Stimulated activated CD4-positive, alpha-beta T cell treated with anti-CD3 and anti-CD28 coated beads, TNF-alpha, amount 100 ng/mL, for 24 hours (primary cell): ENCODE measurements at places on chromosomes 6 and 20.

DNA sequence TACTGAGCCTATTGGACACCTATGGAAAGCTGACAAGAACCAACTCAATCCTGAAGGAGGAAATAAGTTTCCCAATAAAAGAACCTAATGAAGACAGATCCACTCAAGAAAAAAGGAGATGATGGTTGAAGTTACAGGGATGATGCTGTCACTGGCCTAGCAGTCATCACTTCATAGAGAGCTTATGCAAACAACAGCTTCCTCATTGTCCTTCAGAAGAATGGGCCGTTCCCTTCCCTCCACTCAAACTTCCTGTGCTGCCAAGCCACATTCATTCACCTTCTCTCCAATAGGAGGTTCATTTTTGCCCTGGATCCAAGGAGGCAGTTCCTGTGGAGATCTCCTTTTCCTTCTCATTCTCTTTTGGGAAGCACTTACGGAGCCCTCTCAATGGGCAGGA is 13.8 kb upstream of the PM20D2 start:
- no peak for DNase-seq

DNA sequence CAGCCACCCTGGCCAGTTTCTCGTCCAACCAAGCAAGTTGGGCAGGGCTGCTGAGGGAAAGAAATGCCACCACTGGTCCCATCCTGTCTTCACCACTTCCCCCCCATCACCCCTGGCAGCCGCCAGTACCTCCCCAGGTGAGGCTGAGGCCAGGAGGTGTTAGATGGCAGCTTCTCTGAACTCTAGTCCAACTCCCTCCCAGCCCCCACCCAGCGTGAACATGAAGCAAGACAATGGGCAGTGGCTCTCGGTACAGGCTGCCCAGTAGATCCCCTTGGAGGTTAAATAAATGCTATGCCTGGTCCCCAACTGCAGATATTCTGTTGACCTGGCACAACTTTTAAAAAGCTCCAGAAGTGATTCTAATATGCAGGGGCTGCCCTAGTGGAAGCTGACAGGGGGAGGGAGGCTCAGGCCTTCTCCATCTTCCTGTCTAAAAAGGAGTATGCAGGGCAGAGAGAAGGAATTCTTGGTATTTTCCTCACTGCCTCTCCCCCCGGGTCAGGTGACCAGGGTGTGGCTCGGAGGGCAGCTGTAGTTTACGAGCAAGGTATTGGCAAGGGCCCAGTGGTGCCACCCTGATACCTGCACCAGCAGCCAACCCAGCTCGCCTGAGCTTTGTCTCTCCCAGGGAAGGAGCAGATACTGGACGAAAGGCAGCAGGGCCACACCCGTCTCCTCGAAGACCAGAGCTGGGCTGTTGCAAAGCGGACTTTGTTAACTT is 25.7 kb downstream of the KCNK5 start:
- no peak for DNase-seq

DNA sequence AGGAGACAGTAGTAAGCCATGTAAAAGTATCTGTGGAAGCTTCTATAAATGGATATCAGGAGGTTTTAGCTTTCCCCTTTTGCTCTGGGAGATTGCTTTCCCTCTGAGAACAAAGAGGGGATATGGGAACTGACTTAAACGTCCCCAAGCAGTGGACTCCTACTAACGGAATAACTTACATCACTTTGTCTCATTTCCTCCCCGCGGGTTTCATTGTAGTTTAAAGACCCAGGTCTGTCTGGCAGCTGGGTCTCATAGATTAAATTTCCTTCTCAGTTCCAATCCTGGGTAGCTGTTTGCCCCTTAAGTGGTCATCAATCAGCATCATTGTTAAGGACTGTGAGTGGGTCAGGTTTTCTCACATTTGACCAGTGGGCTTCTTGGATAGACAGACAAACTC is 68.7 kb downstream of the PLAGL1 start:
- DNase-seq: no peak

DNA sequence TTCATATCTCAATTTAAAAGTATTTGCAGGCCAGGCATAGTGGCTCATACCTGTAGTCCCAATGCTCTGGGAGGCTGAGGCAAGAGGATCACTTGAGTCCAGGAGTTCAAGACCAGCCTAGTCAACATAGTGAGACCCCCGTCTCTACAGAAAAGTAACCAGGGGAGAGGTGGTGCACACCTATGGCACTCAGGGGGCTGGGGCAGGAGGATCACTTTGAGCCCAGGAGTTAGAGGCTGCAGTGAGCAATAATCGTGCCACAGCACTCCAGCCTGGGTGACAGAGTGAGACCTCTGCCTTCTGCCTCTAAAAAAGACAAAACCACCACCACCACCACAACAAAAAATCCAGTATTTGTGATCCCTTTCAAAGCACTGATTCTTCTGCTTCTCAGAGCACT is 185.5 kb upstream of the QKI start:
- no peak for DNase-seq

DNA sequence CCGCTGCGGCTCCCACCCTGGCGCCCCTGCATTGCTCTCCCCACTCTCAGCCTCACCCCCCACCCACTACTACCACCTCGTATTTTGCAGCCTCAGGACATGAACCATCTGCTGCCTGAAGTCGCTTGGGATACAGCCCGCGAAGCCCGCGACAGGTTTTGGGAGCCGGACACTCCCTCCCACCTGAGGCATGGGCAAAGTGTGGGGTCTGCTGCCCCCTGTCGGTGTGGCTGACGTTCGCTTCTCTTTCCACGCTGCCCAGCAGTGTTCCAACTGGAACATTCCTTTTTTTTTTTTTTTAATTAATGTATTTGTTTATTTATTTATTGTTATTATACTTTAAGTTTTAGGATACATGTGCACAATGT is 15.3 kb upstream of the LPA start:
- DNase-seq: no peak

- no peak for DNase-seq
Measured at GRCh38 chr6:135568379-135568778, 70.8 kb upstream of the AHI1 start.

GRCh38 chr6:10237298-10238038 is 177.4 kb downstream of the TFAP2A start:
- DNase-seq: no peak

DNA sequence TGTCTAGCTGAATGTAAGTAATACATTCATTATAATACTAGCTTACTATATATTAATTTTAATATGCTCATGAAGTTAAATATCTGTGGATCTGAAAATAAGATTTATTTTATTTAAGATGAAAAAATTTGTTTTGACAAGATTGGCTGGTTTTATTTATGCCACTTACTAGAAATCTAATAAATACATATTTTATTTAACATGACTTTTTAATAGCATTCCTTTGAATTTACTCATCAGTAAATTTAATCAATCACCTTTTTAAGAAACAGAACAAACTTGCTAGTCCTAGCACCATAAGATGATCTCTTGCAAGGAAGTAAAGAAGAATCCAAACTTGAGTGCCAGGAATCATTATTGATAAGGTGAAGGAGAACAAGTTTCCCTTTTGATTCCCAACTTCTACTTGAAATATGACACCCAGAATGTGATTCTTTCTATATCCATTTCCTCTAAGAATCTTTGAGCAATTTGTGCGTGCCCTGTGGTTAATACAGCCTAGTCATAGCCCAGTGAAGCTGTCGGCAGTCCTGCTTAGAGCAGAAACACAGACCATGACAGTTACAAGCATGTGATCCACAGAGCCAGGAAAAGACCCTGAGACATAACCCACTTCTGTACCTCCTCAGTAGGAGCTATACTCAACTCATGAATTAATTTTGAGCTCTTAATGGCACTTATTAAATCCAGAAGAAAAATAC is 282.3 kb upstream of the QKI start:
- DNase-seq: no peak

GRCh38 chr20:53019464-53019863 is 47.3 kb downstream of the TSHZ2 start:
- DNase-seq: no peak

DNA sequence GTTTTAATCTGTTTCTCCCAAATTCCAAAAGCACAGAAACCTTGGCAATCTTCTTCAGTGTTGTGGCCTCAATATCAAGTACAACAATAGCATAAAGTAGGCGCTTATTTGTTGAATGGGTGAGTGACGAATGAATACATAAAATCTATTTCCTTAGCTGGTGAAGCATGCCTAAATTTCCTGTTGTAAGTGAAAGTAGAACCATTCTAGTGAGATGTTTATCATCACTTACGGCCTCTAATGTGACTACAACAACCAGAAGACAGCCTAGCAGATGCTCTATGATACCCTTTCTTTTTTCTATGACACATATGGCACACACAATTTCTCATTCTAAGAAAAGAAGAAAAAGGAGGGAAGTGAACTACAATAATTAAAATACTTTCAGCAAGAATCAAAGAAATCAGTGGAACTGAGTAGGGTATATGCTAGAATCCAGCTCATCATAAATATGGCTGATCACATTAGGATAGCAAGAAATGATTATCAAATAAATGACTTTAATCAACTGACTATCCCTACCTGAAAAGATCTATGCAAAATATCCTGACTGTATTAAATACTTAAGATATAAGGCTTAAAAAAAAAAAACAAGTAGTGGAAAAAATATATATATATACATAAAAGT is 67.4 kb downstream of the BTBD9 start:
- no peak for DNase-seq

GRCh38 chr6:104324301-104324700 is 535.4 kb downstream of the HACE1 start:
- no peak for DNase-seq

DNA sequence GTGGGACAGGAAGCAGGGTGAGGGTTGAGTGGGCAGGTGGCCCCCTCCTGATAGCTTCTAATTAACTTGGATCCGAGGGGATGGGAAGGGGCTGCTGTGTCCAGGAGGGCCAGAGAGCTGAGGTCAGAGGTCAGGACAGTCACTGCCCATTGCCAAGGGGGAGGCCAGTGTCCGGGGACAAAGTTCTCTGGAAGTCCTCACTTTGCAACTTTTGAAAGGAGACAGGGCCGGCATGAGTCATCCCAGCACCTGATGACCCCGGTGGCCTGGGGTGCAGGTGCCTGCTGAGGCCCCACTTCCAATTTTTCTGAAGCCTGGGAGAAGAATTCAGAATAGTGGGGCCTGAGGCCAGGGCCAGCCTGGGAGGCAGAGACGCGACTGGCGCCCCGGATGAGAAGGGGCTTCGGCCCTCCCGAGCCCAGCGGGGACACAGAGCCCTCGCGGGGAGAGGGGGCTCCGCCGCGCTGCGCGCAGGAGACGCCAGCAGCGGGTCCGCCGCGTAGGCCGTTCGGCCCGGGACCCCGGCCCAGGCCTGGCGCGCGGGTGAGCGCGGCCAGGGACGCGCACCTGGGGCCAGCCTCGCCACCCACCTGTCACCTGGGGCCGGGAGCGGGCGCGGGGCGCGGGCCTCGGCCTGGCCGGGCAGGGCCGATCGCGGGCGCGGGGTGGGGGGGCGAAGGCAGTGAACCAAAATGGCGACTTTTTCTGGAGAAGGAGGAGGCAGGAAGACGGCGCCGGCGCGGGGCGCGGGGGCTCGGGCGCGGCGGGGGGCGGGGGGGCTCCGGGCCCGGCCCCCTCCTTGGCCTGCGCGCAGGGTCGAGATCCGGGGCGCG is 586 bp downstream of the ZNF512B start:
- DNase-seq: no peak

DNA sequence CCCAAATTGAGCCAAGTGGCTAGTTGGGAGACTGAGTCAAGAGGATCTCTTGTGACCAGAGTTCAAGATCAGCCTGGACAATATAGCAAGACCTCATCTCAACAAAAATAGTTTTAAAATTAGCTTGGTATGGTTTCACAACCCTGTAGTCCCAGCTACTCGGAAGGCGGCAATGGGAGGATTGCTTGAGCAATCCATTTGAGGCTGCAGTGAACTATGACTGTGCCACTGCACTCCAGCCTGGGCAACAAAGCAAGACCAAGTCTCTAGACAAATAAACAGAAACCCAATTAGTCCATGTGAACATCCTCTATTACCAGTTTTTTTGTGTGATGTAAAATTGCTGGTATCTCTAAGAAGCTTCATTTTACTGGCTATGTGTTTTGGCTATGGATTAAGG is 106.2 kb downstream of the TULP4 start:
- DNase-seq: no peak

- DNase-seq: no peak
Measured at GRCh38 chr6:126180585-126180984, 159.3 kb upstream of the CENPW start.

DNA sequence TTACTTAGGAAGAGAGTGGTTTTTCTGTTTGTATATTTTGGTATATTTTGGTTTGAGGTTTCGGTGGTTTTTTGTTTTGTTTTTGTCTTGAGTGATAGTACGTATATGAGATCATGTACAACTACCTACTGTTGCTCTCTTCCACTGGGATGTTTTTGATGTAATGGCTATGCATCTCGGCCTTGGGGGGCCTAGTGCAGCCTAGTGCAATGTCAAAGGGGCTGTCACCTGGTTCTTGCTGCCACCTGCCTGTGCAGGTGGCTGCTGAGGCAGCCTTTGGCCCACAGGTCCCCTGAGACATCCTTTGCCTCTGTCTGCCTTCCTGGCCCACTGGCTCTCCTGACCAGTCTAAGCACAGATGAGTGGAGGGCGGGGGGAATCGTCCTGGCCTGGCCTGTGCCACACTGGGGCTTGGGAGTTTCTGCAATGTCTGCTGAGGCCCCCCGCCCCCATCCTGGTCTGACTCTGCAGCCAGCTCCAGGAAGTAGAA is 546.6 kb downstream of the CD83 start:
- DNase-seq: no peak

GRCh38 chr6:118830691-118831090 is 63.3 kb upstream of the ASF1A start:
- no peak for DNase-seq

GRCh38 chr20:43942201-43942590 is 27.5 kb downstream of the TOX2 start:
- DNase-seq: no peak

- DNase-seq: no peak
Measured at GRCh38 chr6:139751179-139751578, 376.7 kb upstream of the CITED2 start.

- DNase-seq: no peak
Measured at GRCh38 chr6:128290221-128290620, 230.2 kb downstream of the PTPRK start.

GRCh38 chr20:32479012-32479411 is 106.1 kb downstream of the NOL4L start:
- no peak for DNase-seq

DNA sequence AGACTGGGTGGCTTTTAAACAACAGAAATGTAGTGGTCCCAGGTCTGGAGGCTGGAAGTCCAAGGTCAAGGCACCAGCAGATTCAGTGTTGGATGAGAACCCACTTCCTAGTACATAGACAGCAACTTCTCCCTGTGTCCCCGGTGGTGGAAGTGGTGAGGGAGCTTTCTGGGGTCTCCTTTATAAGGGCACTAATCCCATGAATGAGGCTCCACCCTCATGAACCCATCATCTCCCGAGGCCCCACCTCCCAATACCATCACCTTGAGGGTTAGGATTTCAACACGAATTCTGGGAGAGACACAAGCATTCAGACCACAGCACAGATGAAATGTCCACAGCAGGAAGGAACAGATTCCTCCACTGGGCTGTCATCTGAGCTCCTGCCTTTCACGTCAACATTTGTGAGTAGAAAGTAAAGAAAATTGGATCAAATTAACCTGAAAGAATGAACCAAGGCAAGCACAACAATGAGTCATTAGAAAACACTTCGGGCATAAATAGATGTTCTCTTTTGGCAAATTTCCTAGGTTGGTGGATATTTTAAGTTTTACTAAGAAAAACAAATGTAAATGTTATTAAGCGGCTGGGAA is 130.7 kb downstream of the RNASET2 start:
- no peak for DNase-seq

GRCh38 chr20:41546535-41546934 is 71.6 kb downstream of the CHD6 start:
- no peak for DNase-seq
